ENCODE measurements at places on chromosomes 4 and X.

DNA sequence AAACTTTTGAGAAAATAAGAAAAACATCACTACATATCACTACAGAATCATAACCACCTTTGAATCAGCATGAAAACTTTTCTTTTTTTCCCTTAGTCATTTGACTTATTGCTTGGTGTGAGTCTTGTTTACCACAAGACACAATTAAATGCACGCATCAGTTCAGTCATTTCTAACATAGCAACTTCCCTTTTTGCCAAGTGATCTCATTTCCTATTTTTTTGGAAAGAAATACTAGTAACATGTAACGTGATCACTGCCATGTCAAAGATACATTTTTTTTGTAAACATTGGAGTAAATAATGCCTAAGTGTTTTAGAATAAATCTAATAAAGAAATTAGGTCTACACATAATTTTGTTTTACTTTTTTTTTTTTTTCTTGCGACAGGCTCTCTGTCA lies 5.1 kb upstream of the CXCL8 start:
- DNase-seq = peak; percentile 89

- DNase-seq = no peak
These were observed 12.1 kb upstream of the ETNPPL start for GRCh38 chr4:108774809-108775530.

DNA sequence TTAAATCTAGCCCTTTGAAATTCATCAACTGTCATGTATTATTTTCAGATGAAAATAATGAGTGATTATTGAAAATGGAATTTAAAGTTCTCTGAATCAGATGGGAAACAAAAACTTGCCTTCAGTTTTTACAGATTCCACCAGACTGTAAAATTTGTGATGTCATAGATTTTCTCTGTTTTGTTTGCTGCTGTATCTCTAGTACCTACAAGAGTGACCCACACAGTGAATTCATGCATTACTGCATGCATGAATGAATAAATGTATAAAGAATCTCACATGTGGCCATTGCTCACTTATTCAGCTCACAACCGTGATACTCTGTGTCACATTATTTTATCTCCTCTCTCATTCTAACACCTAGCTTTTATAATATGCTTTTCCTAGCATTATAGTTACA lies 532.2 kb upstream of the AGA start:
- DNase-seq = no peak

GRCh38 chrX:16558489-16558888 lies 91.5 kb upstream of the S100G start:
- no peak for DNase-seq

DNA sequence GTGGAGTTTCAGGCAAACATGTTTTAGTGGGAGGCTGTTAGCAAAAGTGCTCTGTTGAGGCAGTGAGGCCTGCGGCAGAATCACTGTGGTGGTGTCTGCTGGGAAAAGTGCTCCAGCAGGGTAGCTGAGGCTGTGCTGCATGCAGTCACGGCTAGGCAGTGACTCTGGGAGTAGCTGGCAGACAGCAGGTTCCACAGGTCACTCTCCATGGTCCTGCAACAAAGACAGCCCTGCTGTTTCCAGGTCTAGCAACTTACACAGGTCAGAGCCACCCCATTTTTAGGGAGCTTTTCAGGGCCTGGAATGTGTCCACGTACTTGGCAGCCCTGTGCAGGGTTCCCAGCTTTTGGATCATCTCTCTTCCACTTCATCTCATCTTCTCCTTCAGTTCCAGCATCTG lies 184.3 kb downstream of the NAA11 start:
- no peak for DNase-seq

DNA sequence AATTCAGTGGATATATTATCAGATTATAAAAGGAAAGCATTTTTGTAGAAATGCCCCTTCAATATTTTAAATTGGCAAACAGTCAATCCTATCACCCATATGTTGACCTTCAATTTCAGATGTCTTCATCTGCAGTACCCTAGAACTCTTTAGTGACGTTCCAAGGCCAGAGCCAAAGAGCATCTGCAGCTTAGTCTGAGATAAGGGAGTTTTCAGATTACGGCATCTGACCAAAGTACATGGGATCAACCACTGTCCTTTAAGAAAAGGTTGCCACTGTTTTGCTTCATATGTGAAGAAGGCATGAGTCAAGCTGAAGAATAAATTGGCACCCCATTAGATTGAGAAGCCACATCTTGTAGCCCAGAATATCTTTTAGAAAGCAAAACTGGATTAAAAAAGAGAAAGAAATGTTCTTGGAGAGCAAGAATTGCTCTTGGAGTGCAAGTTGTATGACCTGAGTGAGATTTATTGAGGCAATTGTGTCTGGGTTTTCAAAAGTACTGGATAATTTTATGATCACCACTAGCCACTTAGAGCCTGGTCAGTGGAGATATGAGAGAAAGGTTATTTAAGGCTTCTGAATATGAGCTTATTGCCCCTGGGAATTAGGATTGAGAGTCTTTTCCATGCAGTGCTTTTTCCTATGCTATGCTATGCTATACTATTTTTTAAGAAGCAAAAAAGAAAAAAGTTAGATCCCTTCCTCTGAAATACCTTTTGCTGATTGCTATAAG lies 251.9 kb upstream of the NR3C2 start:
- no peak for DNase-seq

GRCh38 chr4:188268131-188268908 lies 129.1 kb downstream of the TRIML1 start:
- DNase-seq = no peak

GRCh38 chrX:2451501-2452316 lies 49.1 kb downstream of the DHRSX start:
- DNase-seq = no peak

- DNase-seq = no peak
These were observed 48.5 kb upstream of the STIM2 start for GRCh38 chr4:26812049-26812714.

GRCh38 chr4:14994242-14994641 lies 8.0 kb upstream of the CPEB2 start:
- peak; percentile 70 for DNase-seq

- no peak for DNase-seq
These were observed 1004.7 kb upstream of the LCORL start for GRCh38 chr4:19026281-19026680.

GRCh38 chrX:56729152-56729850 lies at the start of gene NBDY:
TSS of gene NBDY (plus strand) at chrX:56729243. CDS start at chrX:56729354, 111 bp downstream.
- peak; percentile 46 for DNase-seq

GRCh38 chrX:72006461-72006860 lies 95.8 kb downstream of the NHSL2 start:
- DNase-seq = no peak

DNA sequence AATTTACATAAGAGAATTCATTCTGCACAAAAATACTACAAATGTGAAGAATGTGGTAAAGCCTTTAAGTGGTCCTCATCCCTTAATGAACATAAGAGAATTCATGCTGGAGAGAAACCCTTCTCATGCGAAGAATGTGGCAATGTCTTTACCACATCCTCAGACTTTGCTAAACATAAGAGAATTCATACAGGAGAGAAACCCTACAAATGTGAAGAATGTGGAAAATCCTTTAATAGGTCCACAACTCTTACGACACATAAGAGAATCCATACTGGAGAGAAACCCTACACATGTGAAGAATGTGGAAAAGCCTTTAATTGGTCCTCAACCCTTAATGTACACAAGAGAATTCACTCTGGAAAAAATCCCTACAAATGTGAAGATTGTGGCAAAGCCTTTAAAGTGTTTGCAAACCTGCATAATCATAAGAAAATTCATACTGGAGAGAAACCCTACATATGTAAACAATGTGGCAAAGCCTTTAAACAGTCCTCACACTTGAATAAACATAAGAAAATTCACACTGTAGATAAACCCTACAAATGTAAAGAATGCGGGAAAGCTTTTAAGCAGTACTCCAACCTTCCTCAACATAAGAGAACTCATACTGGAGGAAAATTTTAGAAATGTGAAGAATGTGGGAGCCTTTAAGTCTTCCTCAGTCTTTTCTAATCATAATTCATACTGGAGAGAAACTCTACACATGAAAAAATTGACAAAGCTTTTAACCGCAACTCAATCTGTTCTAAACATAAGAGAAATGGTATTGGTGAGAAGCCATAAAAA lies 37.4 kb downstream of the ZNF718 start:
- peak; percentile 1 for DNase-seq

- no peak for DNase-seq
These were observed 684.9 kb downstream of the TRAM1L1 start for GRCh38 chr4:116400480-116400879.

DNA sequence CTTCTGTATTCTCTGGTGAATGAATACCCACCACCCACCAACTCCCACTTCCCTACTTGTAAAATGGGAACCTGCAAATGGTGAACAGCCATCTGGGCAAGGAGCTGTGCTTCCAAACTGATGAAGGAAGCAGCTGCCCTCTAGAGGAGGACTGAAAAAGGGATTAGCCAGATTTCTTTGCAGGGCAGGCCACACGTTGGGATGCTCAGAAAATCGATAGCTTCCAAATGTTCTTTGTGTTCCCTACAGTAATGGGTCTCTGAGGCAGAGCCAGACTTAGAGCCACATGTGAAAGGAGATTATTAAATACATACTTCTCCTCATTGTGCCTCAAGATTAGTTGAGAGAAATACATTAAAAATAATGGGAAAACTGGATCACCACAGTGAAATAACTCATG lies 39.3 kb upstream of the LPAR4 start:
- DNase-seq = peak; percentile 57

DNA sequence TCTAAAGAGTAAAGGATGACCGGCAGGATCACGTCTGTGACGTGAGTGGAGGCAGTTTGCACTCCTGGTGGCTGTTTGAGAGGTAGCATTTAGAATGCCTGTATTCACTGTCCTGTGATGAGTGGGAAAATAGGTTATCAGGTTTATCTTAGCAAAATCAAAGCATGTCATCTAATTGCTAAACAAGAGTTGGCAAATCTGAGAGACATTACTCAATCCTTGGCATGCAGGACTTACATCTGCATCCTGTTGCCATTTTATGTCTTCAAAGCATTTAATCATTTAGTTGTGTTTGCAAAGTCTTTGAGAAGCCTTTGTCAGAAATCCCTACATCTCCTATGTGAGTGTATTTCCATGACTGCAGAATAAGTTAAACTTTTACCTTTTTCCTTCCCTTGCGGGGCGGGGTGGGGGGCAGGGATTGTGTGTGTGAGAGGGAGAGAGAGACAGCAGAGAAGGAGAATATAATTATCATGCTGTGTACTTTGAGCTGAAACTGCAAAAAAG lies 41.4 kb upstream of the MSANTD1 start:
- no peak for DNase-seq
